ENCODE measurements at places on chromosomes 7 and 10.

- no peak for DNase-seq
Measured at GRCh38 chr10:128156999-128157755, 31.0 kb upstream of the MKI67 start.

DNA sequence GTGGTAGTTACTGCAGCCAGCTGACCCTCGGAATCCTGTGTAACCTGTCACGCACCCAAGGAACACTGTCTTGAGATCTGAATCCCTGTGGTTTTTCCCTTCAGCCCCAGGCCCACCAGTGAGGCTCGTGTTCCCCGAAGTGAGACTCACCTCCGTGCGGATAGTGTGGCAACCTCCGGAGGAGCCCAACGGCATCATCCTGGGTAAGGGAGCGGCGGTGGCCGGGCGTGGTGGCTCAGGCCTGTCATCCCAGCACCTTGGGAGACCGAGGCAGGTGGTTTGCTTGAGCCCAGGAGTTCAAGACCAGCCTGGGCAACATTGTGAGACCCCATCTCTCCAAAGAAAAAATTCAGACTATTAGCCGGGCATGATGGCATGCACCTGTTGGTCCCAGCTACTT is 549.9 kb upstream of the FOXK1 start:
- DNase-seq, result no peak

DNA sequence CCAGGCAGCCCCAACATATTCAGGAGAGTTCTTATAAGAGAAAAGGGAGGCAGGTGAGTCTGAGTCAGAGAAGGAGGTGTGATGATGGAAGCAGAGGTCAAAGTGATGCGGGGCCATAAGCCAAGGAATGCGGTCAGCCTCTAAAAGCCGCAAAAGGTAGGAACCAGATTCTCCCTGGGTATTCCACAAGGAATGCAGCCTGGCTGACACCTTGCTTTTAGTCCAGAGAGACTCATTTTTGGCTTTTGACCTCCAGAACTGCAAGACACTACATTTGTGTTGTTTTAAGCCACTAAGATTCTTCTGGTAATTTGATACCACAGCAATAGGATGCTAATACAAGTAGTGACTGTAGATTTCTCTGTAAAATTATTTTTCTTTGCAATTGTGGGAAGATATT is 151.5 kb upstream of the EEPD1 start:
- no peak for DNase-seq

DNA sequence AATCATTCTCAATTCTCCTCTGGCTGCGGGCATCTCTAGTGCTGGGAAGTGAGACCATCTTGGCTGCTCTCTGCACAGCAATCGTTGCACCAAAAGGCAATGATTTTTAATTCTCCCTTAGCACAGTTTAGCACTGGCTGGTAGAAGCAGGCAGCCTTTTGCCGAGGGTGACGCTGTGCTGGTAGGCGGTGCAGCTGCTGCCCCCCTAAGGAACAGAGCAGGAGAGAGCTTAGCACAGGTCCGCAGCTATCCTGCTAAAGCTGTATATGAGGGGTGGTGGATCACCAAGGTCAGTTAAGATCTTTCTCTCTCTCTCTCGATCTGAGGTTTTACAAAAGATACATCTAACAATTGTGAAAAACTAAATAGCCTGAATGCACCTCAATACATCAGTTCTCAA is 390.1 kb downstream of the GATA3 start:
- DNase-seq, result peak; percentile 15

- no peak for DNase-seq
Measured at GRCh38 chr7:75650681-75651080, 88.1 kb downstream of the HIP1 start.

DNA sequence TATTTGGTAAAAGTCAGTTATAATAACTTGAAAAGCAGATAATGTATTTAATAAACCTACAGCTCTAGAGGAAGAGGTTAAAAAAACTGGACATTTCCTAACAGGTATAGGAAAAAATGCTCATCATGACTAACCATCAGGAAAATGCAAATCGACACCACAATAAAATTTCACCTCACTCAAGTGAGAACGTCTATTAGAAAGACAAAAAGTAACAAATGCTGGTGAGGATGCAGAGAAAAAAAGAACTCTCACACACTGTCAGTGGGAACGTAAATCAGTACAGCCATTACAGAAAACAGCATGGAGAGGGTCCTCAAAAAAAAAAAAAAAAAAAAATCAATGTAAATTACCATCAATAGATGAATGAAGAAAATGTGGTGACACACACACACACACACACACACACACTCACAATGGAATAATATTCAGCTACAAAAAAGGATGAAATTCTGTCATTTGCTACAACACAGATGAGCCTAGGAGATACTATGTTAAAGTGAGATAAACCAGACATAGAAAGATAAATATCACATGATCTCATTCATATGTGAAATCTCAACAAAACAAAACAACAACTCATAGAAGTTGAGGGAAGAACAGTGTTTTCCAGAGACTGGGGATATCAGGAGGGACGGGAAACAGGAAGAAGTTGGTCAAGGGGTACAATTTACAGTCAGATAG is 20.1 kb downstream of the EPC1 start:
- no peak for DNase-seq

- DNase-seq, result no peak
Measured at GRCh38 chr10:12489806-12490205, 140.5 kb downstream of the CAMK1D start.

- no peak for DNase-seq
Measured at GRCh38 chr10:128165536-128165935, 39.3 kb upstream of the MKI67 start.

- no peak for DNase-seq
Measured at GRCh38 chr10:44980309-44981171, 1.9 kb upstream of the DEPP1 start.

- no peak for DNase-seq
Measured at GRCh38 chr7:134014935-134015334, 112.2 kb upstream of the LRGUK start.

DNA sequence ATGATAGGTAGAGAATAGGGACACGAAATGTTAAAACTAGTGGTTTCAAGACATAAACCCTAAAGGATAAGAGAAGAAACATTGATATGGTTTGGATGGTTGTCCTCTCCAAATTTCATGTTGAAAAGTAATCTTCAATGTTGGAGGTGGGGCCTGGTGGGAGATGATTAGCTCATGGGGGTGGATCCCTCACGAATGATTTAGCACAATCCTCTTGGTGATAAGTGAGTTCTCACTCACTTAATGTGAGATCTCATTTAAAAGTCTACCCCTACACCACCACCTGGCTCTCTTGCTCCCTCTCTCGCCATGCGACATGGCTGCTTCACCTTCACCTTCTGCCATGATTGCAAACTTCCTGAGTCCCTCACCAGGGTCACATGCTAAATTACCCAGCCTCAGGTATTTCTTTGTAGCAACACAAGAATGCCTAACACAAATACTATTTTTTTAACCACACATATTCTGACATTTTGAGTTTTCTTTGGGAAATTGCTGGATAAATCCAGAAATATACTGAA is 242.4 kb upstream of the PHF14 start:
- DNase-seq, result no peak

- no peak for DNase-seq
Measured at GRCh38 chr7:29265208-29265923, 70.8 kb downstream of the CHN2 start.

- no peak for DNase-seq
Measured at GRCh38 chr7:81624021-81624592, 145.7 kb downstream of the HGF start.

DNA sequence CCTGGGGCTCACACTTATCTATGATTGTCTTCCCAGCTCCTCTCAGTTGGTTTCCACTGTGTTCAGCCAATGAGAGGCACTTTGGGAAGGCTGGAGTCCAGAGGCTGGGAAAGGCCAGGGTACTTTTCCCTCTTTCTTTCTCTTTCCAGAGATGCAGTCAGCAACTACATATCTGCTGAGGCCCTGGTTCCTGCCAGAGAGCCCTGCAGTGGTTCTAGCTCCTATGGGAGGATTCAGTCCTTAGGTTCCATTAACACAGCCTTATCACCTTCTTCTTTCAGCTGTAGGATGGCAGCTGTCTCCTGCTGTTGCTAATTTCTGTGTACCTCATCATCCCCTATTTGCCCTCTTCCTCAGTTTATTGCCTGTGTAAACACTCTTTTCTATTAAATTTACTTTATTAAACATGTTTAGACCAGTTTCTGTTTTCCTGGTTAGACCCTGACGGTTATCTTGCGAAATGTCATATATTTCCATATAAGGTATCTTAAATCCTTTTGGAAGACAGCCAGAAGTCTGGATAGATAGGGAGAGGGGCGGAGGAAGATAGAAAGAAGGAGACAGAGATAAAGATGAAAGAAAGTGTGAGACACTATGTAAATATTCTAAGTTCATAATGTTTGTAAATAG is 100.3 kb downstream of the HGF start:
- no peak for DNase-seq

DNA sequence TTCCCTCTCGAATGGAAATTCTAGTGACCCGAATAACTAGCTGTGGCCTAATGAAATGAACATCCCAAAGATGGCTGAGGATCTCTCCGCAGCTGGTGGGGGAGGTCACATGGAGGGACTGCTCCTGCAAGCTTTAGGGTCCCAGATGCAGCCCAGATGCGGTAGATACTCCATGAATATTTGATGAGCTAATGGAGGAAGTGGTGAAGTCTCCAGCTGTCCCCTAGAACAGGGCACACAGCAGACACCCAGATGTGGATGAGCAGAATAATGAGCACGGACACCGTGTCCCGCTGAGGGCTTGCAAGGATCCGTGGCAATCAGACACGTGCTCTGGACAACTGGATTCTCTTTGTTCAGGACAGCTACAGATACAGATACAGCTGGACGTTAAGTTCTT is 59.2 kb downstream of the DENND2A start:
- no peak for DNase-seq

- DNase-seq, result no peak
Measured at GRCh38 chr7:138000081-138000701, 1.7 kb downstream of the CREB3L2 start.

DNA sequence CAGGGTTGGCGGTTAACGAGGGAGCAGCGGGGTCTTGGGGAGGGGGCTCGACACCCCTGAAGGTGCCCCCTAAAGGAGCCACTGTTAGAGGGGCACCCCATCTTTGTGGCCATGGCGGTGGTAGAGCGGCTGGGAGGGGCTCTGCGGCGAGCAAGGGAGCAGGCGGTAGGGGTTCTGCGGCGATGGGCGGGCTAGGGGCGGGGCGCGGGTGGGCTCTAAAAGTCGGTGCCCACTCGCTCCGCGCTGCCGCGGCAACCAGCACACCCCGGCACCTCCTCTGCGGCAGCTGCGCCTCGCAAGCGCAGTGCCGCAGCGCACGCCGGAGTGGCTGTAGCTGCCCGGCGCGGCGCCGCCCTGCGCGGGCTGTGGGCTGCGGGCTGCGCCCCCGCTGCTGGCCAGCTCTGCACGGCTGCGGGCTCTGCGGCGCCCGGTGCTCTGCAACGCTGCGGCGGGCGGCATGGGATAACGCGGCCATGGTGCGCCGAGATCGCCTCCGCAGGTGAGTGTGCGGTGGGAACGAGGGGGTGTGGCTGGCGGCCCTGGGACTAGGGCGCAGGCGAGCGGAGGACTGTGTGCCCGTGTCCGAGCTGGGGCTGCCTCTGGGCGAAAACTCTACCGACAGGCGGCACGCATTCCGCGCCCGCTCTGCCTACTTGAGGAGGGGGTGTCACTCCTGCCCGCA is at the start of gene MEST:
Gene MEST (plus strand): TSS at position 245 of the 682 bp plus-strand sequence. CDS start 229 bp downstream, at position 474.
- DNase-seq, result no peak

DNA sequence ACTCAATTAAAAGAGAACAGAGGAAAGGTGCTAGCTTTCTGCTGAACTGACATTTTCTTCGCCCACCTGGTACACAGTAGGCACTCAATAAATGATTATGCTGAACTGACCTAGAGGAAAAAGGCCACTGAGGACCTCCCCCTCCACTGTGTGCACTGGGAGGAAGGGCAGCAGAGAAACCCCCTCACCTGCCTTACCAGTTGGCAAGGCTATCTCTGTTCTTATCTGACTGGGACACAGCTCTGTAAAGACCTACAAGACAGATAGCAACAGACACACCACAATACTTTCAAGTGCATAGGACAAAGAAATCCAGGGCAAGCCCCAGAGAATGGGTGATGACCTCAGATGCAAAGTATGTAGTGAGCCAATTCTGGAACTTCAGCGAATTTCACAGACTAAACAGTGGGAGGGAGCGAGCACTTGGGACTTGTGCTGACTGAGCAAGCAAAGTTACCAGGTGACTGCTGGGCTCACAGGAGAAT is 30.4 kb downstream of the PDLIM1 start:
- DNase-seq, result no peak

DNA sequence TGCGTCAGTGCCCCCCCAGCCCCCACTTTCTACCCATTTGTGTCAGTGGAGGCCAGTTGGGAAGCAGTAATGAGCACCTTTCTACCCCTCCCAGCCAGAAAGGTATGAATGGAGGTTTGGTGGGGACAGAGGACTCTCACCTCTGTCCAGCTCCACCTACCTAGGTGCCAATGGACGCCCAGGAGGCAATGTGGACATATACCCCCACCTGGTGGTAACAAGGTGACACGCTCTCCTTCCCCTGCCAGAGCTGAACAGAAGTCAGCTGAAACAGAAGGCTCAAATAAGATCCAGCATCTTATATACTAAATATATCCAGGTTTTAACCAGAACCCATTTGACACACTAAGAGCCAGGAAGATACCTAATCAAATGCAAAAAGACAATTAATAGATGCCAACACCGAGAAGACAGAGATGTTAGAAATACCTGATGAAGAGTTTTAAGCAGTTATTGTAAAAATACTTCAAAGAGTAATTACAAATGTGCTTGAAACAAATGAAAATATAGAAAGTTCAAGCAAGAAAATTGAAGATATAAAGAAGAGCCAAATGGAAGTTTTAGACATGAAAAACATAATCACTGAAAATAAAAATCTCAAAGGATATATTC is 18.4 kb upstream of the SORCS3 start:
- no peak for DNase-seq

DNA sequence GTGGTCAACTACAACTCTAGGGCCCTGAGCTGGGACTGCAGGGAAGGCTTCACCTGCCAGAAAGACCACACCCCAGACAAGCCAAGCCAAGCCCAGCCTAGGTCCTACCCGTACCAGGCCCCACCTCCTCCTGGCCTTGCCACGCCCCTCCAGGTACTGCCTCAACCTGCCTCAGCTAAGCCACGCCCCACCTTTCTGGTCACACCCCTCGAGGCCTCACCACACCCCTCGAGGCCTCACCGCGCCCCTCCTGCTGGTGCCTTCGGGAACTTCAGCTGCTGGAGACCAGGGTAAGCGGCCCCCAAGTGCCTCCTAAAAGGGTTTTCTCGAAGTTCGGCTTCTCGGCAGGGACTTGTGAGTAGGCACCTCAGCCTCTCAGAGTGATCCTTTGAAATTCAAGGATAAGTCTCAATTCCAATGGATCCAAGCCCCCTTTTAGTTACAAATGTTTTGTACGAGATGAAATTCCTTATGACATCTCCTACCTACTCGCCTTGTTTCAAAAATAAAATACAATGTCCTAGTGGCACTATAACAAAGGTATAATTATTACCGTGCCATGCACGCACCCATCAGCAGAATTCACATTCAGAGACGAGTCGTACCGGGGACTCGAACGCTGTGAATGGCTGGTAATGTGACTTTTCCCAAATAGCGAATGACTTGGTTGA is 171.2 kb downstream of the ARHGAP21 start:
- DNase-seq, result peak; percentile 9

GRCh38 chr10:114301177-114301576 is 62.1 kb downstream of the VWA2 start:
- DNase-seq, result no peak
